ENCODE measurements at places on chromosomes 3 and 15.

- DNase-seq: no peak
Observed at GRCh38 chr15:82946155-82946701, 6.3 kb downstream of the HOMER2 start.

GRCh38 chr3:123693584-123694190 lies 108.8 kb upstream of the HACD2 start:
- no peak for DNase-seq

GRCh38 chr3:195241592-195242355 lies 29.2 kb downstream of the XXYLT1 start:
- DNase-seq: no peak

DNA sequence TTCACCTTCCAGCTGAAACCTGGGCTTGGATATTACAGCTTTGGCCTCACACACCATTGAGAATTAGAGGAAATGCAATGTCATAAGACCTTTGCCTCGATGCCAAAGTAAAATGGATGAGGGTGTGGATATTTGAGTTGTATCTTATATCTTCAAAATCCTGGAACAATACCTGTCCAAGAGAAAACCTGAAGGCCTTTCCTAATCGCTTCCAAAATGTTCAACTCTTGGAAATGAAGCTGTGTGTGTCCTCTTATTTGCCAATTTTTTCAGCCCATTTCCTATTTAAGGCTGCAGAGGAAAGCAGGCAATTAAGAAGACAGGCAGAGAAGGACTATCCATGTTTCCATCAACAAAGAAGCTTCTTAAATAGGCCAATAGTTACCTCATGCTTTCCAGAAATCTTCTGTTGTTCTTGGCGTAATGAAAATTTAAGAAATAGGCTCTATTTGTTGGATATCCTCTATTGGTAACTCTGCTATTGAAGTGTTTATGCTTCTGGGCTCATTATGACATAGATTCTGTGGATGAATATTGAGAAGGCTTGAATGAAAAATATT lies 99.5 kb upstream of the ZBTB20 start:
- no peak for DNase-seq

- no peak for DNase-seq
Observed at GRCh38 chr15:81098861-81099651, 35.0 kb upstream of the CFAP161 start.
